B cell (primary cell): ENCODE measurements at places on chromosomes 7 and 10.

- DNase-seq: no peak
These were observed 174.2 kb downstream of the KIAA1217 start for GRCh38 chr10:24382979-24383663.

GRCh38 chr7:2269991-2270460 lies 28.0 kb downstream of the NUDT1 start:
- no peak for DNase-seq

- peak; percentile 54 for DNase-seq
These were observed 11.9 kb downstream of the ANTXRL start for GRCh38 chr10:46298477-46299285.

DNA sequence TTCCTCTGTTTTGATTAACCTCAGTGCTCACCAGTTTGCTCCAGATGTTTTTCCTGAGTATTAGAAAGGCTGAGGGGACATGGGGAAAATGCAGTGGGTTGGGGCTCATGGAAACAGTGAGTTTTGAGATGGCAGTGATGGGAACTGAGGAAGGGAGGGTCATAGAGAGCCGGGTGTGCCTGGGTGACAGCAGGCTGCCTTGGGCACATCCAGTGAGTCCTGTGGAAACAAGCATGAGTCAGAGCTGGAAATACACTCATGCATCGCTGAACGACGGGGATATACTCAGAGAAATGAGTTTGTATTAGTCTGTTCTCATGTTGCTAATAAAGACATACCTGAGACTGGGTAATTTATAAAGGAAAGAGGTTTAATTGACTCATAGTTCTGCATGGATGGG lies 202.2 kb downstream of the TMEM178B start:
- DNase-seq: no peak
